ENCODE measurements at places on chromosomes 6 and 20. TPM values are rescaled to one million over a fixed set of nuclear protein-coding genes. Genes with fewer than 3 reads are reported as not detected.

DNA sequence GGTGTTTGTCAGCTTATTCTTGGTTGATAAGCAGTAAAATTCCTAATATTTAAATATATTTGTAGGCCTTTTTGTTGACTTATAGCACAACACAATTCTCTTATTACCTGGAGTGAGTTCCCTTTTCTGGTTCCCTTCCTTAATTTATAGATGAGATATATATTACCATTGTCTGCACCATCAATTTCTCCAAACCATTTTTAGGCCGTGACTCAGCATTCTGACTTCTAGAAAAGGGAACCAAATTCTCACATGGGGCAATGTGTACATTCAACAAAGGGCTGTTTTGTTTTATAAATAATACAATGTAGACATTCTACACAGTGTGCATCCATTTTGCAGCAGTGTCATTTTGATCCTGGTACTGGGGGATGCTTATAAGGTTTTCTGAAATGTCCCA lies 52.8 kb downstream of the NCOA7 start:
- DNase-seq: no peak

GRCh38 chr6:159044899-159045727 lies at the start of gene TAGAP:
TSS of gene TAGAP (minus strand) at chr6:159044991. CDS start at chr6:159044146, 845 bp downstream.
- peak; percentile 79 for DNase-seq

DNA sequence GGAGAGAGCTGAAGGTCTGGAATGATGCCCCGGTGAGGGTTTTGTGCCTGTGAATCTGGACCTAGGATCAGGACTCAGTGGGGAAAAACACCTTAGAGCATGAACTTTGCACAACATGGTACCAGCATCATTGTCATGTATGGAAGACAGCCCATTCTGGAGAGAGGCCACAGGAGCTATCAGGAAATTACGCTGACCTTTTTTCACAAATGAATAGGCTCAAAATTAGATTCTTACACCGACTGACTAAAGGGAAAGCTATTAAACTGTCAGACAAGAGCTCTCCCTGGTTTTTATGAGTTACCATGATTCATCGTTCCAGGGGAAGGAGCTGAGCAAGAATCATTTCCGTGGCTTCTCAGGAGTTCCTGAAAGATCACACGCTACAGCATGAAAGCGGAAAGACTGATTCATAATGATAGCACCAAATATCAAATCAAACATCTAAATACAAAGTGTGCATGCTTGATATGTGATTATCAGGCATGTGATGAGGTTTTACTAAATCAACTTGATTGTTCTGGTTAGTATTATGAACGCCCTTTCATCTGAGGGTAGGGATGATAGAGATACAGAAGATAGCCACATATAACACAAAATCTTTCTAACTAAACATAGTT lies 224.9 kb upstream of the SMLR1 start:
- no peak for DNase-seq

The TMEM217 gene
- total RNA-seq: 1.3 TPM

GRCh38 chr6:134624781-134625180 lies 306.9 kb upstream of the SGK1 start:
- DNase-seq: no peak

DNA sequence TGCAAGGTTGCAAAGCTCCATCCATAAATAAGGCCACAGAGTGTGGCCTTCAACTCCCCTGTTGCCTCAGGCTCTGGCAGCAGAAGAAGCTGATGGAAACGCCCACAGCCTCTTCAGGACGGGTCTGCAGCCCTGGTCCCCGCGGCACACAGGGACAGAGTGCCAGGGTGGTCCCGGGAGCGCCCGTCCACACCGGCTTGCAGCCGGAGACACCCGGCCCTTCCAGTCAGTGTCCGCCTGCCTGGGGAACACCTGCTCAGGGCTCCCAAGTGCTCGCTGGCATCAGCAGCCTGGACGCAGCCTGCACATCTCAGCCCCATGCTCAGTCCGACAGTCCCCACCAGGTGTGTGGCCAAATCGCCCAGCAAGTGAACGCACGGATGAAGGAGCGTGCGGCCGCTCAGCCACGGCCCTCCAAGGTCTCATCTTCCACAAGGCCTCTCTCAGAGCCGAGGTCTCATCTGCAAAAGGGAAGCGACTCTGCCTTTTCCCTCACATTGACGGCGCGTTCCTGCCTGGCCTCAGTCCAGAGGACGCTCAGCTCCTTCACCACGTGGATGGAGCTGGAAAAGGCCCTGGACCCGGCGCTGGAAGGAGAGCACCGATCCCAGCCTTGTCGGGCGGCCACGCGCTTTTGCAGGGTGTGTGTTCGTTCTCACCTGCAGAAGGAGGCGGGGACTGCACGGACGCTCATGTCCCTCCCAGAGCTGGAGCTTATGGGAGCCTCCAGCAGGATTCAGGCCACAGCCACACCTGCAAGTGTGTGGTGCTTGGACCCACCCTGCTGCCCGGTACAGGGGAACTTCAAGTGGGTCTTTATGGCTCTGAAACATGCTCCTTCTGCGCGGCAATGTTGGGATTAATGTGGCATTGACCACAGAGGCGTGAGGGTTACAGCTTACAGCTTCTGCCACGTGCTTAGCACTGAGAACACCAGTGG lies 180.4 kb downstream of the DLL1 start:
- DNase-seq: peak; percentile 57

DNA sequence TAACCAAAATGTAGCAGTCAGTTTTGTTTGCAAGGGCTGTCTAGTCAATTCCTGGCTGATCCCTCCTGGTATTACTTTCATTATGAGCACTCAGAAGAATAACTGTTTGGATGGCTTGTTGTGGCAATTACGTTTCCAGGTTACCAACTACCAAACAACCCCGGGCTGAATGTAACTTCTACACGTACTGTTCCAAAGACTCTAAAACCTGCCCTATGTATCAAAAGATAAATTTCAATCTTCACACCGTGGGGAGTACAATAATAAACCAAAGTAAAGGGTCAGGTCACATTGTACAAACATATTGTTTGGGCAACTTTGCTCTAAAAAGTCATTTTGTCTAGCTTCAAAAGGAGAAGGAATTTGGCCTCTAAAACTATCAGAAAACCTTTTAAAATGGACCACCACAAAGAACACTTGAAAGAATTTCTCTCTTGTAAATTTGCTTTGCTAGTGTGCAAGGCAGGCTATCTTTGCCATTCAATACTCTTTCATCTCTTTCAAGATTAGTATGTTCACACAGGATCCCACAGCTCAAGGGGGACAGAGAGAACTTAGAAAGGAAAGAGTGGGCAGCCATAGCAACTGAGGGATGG lies 27.6 kb downstream of the DCDC2 start:
- DNase-seq: no peak

The COX7A2 gene
- 647 TPM for total RNA-seq

The HDGFL1 gene
- total RNA-seq: not detected

The DIDO1 gene
- 34.7 TPM for total RNA-seq

The MUC22 gene
- not detected for total RNA-seq

The PTCRA gene
- total RNA-seq: 1.6 TPM

DNA sequence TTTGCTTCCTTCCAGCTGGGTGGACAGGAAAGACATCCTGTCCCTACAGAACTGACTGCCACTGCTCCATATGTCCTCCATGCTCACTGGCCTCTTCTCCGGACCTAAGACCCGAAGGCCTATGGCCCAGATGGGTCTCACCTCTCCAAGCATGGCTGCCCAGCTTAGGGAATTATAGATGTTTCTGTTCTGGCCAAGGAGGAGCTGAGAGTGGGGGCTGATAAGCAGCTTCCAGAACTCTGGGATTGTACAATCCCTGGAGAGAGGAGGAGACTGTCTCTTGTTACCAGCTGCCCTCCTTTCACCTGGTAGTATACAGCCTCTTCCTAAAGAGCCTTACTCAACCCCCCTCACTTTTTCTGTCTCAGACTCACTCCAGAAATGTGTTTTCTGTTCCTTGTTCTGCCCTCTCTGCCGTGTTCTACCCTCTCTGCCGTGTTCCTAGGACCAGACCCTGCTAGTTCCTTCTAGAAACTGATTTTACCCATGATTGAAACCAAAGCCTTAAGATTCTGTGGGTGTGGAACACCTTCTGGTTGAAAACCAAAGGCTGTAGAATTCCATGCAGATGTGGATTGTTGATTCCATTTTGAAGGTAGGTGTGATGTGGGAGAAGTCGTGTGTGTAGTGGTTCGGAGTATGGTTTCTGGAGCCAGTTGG lies 28.7 kb downstream of the ANKS1A start:
- DNase-seq: no peak

The SRMS gene
- not detected for total RNA-seq

The NHLRC1 gene
- total RNA-seq: 2.4 TPM

DNA sequence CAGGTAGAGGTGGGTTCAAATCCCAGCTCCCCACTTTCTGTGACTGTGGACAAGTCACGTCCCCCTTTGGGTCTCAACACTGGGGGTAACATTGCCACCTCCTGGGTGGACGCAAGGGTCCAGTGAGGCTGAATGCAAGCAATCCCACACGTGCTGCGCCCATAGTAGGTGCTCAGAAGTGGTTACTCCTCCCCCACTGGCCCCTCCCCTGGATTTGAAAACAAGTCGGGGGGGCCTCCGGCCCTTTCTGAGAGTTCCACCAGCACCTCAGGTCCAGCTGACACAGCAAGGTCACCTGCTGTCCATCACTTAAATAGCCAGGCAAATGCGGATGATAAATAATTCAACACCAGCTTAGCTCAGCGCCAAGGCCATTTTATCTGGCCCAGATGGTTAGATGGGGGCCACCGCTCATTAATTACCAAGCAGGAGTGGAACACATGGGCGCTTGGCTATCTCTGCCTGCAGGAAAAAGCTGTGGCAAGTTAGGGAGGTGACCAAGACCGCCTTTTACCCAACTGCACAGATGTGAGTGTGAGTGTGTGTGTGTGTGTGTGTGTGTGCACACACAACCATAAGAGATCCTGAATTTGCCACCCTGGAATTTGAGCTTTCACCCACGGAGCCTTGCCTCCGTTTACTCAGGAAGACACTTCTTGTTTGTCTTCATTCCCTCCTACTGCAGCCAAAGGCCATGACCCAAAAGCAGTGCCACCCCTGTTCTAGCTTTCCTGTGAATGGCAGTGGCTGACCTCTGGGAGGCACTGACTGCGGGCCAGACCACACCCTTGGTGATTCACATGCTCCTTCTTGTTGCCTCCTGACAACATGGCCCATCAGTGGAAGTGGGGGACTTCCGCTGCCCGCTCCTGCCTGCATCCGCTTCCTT lies 34.7 kb upstream of the KCNB1 start:
- DNase-seq: no peak

The MLN gene
- not detected for total RNA-seq

The SENP6 gene
- 59.8 TPM for total RNA-seq

GRCh38 chr6:27016689-27017088 lies 230.8 kb upstream of the PRSS16 start:
- DNase-seq: no peak

DNA sequence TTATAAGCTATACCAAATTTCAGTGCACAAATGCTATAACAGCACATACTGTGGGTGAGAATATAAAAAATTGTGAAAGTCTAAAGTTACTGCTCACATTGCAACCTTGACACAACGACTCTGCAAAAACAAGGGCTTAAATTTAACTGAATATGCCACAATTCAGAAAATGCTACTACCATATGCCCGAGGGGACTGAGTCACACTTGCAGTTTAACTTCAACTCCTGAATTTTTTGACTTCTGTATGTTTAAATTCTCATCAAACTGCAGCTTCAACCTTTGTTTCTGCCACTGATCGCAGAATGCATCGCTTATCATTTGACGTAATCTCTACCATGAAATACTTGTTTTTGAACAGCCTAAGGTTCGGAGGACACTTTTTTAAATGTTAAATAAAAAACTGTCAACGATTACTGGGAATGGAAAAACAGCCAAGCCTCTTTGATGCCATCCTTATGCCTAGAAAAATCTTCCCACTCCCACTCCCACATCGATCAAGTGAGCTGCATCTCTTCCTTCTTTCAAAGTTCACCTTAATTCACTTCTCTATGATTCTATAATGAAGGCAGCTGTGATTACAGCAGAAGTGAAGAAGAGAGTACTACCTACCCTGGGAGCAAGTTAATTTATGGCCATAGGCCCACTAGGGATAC lies 136.5 kb downstream of the ATXN1 start:
- DNase-seq: no peak

- DNase-seq: no peak
Observed at GRCh38 chr20:23374441-23374840, 12.5 kb downstream of the GZF1 start.

- no peak for DNase-seq
Observed at GRCh38 chr6:88920774-88921733, 42.4 kb downstream of the RNGTT start.

DNA sequence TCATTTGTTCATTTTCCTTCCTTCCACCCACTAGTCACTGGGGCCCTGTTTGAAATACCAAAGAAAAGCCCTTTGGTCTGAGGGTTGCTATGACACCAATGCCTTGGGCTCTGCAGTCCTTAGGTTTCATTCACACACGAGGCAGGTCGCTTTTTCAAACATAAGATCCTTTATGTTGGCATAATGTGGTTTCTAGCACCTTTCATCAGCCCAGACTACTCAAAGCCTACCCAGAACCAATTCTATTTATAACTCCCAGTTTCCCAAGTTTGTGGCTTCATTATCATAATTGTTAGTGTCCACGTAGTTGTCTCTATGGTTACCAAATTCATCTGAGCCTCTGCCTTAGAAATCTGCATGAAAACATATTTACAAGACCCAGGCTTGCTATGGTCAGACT lies 6.6 kb upstream of the TP53RK start:
- DNase-seq: no peak

The PCMTD2 gene
- 180 TPM for total RNA-seq

GRCh38 chr6:143614235-143614634 lies 63.5 kb upstream of the PHACTR2 start:
- no peak for DNase-seq

GRCh38 chr20:33679758-33680485 lies 5.7 kb upstream of the NECAB3 start:
- DNase-seq: no peak

- no peak for DNase-seq
Observed at GRCh38 chr20:51480507-51481270, 61.8 kb downstream of the NFATC2 start.

The RGS17 gene
- total RNA-seq: 0.28 TPM

- no peak for DNase-seq
Observed at GRCh38 chr6:113884011-113884410, 26.9 kb downstream of the MARCKS start.

The MATN4 gene
- total RNA-seq: not detected

The TCP1 gene
- total RNA-seq: 102 TPM

The CFAP61 gene
- total RNA-seq: 1.0 TPM

DNA sequence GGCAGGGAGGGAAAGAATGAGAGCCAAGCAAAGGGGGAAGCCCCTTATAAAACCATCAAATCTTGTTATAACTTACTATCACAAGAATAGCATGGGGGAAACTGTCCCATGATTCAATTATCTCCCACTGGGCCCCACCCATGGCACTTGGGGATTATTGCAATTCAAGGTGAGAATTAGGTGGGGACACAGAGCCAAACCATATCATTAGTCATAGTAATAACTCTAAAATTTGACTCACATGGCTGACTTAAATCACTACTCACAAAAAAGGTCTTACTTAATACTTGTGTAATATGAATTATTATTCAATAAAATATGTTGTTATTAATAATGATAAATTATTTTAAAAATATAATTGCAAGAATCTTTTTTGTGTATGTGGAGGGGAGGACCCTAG lies 178.1 kb upstream of the TCF21 start:
- DNase-seq: no peak

GRCh38 chr6:28809947-28810658 lies 113.7 kb downstream of the TRIM27 start:
- DNase-seq: no peak
